ENCODE measurements at places on chromosomes 1 and 21. TPM values are rescaled to one million over a fixed set of nuclear protein-coding genes. Genes with fewer than 3 reads are reported as not detected.

DNA sequence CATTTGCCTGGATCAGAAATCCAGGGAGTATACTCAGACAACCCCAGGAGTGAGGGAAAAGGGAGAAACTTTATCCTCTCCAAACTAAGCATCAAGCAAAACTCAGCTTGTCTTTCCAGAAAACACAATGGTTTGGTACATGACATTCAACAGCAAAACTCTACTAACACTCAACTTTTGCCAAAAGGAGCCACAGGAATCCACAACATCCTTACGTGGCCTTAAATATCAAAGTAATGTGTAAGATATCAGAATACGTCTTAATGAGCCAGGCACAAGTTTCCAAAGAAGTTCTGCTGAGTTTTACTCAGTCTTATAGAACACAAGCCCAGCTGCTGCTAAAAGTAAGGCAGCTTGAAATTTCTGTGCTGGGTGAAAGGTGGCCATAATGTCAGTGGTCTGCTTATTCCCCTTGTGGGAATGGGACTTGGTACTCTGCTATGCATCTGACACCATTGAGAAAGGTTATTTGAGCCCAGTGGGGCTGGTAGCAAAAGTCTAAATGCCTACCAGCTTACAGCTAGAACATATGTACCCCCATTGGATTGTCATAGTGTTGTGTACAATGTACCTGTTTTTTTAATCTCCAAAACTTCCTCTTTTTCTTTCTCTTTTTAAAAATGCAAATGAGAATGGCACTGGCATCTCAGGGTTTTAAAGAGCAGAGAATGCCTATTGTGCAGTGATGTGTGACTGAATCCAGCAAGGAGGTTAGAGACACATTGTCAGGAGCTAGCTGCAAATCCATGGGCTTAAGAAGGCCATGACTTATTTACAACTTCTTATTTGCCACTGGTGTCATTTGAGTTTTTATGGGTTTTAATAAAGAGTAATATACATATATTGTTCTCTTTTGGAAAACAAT lies 62.0 kb upstream of the ST6GALNAC3 start:
- no peak for DNase-seq

DNA sequence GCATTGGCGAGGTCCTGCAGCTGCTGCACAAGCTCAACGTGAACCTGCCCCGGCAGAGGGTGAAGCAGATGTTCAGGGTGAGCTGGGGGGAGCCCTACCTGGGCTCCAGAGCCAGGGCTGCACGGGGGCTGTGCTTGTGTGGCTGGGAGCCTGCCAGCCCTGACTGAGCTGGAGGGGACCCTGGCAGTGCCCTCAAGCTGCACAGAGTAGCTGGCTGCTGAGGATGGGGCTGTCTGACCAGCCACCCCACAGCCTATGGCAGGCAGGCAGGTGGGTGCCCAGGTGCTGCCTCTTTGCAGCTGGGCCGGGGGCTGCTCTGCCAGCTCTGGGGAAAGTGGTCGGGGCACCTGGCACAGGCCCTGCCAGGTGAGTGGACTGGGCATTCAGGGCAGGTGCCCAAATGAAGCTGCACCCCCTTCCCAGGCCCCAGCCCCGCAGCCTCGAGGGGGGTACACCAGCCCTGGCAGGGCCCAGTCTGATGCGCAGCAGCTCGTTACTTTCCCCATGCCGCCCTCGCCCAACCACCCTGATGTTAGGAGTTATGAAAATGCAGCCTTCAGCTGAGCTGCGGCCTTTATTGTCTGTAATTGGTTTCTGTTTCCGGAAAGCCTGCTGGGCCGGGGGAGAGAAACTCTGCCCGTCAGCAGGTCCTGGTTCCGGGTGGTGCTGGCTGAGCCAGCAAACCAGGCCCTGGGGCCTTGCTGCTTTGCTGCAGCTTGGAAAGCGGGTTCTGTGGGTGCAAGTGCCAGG lies 4.3 kb downstream of the PLCH2 start:
- no peak for DNase-seq

DNA sequence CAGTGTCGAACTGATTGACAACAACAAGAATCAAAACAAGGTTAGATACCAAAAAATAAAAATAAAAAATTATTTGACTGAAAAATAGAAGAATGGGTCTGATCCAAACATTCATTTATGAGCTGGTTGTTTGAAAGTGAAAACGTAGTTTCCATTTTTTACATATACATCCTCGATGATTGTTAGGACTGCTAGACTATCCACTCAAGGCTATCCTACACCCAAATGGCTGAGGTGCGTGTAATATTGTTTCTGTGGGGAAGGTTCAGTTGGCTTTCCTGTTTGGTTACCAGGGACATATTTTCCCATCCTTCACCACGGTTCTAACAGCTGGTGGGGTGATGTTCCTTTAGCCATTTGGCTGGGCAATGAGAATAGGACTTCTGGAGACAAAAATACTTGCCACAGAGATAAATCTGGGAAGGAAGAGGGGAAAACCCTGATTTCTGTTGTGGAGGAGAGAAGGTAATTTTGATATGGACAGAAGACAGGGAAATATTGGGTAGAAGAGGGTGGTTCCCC lies 66.3 kb downstream of the MAP3K7CL start:
- DNase-seq: no peak

- no peak for DNase-seq
Measured at GRCh38 chr1:163035446-163036249, 33.5 kb upstream of the RGS4 start.

PTPN22 gene
- 46.8 TPM for total RNA-seq

DNA sequence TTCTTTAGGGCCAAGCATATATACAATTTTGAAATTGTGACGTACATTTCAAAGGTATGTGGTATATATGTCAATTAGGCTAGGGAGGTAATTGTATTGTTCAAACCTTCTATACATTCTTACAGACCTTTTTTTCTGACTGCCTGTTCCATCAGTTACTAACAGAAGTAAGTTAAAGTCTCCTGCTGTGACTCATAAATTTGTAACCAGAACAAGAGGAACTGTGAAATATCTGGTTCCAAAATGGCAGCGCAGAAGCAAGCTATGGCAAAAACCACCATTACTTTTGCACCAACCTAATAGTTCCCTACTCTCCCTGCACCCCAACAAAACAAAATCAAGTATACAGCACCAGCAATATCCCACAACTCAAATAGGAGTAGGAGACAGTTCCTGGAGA lies 93.6 kb downstream of the ENAH start:
- DNase-seq: no peak

- no peak for DNase-seq
Measured at GRCh38 chr1:121558514-121558913, 373.7 kb downstream of the SRGAP2C start.

GRIK1 gene
- total RNA-seq: not detected

GRCh38 chr1:103461161-103462105 lies 64.1 kb upstream of the RNPC3 start:
- no peak for DNase-seq

GRCh38 chr1:5901150-5901549 lies 91.1 kb downstream of the NPHP4 start:
- DNase-seq: no peak

DNA sequence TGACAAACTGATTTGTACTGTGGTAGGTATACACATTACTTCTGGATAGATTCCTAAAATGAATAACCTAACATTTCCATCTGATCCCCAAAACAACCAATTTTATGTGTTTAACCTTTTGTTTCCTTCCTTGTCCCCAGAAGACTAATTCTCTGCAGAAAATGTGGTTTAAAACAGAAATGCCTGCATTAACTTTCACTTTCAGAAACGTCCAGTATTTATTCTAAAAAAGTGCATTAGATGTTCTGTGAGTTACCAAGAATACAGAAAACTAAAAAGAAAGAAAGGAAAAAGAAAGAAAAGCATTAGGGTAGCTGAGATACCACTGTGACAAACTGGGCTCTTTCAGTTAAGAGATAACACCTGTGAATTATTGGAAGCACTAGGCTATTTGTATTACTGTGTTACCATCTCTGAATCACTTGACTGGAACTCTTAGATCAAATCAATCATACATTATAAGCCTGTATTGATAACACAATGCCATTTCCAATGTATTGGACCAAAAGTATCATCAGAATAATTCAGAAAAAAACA lies 177.7 kb downstream of the NCAM2 start:
- DNase-seq: no peak

- no peak for DNase-seq
Measured at GRCh38 chr1:36567601-36568341, 85.1 kb upstream of the CSF3R start.

DNA sequence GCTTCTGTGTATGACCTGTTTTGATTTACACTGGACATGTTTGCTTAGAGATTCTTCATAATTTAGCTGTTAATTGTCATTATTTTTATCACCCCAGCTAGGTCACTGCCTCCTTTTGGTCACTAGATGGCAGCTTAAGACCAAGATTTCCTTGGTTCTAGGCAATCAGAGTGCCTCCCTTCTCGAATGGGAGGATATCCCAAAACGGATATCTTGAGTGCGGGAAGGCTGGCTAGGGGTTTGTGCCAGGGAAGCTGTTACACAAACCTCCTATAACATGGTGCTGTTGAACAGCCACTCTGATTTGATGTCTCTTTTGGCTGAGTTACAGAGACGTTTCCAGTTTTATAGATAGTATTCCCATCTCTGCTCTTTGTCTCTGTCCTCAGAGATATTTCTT lies 283.5 kb downstream of the S1PR1 start:
- no peak for DNase-seq

DNA sequence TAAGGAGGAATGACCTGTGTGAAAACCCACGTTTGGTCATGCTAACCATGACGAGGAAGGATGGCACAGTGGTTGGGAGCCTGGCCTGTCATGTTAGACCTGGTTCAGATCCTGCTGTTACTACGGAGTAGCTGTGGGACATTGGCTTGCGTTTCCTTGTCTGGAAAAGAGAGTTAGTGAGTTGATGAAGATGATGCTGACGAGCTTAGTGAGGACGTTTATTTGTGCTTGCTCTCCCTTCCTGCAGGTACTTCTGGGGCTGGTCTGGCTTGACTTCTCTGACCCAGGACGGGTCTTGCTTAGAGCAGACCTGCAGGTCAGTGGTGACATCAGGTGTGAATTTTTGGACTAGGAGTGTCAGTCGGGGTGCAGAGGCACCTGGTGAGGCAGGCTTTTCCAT lies 14.7 kb downstream of the GALNT2 start:
- DNase-seq: no peak

LCE1F gene
- not detected for total RNA-seq
